ENCODE measurements at places on chromosomes 12 and 14.

- peaks cover 2% of the 10 kb centered on the region for H3K27me3 ChIP-seq
- peaks cover 23% of the 10 kb centered on the region for H3K36me3 ChIP-seq
- peak overlapping the region; percentile 79 for H3K4me3 ChIP-seq
- no peak for DNase-seq
- H3K4me1 ChIP-seq: peaks cover 34% of the 10 kb centered on the region
- peak overlapping the region; percentile 91 for H3K27ac ChIP-seq
Observed at GRCh38 chr12:57604992-57605810, 577 bp downstream of the DTX3 start.

DNA sequence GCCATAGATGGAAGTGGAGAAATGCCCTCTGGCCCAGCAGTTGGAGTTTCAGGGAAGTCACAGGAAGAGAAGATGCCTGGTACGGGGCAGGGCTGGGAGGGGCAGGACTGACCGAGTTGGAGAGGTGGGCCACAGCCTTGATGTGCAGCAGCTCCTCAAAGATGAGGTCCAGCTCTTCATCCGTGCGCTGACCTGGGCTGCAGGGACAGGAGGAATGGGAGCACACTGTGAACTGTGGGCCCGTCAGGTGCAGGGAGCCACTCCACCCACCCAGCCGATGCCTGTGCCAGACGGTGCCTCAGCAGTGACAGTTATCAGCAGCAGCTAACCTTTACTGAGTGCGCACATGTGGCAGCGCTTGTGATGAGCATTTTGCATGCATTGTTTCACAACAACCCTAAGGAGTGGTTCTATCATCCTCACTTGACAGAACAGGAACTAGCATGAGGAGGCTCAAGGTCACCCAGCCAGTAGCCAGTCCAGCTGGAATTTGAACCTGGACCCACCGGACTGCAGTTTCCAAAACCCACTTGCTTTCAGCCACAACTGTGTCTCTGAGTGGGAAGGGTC lies 8.4 kb downstream of the RAPGEF3 start:
- H3K27ac ChIP-seq: no peak overlapping the region
- H3K36me3 ChIP-seq: no peaks in the 10 kb centered on the region
- no peak overlapping the region for H3K4me3 ChIP-seq
- H3K4me1 ChIP-seq: peaks cover 25% of the 10 kb centered on the region
- peaks cover 4% of the 10 kb centered on the region for H3K27me3 ChIP-seq

GRCh38 chr12:131869871-131870418 lies 24.5 kb upstream of the ULK1 start:
- H3K4me1 ChIP-seq: peaks cover 29% of the 10 kb centered on the region
- no peaks in the 10 kb centered on the region for H3K36me3 ChIP-seq
- H3K4me3 ChIP-seq: no peak overlapping the region

DNA sequence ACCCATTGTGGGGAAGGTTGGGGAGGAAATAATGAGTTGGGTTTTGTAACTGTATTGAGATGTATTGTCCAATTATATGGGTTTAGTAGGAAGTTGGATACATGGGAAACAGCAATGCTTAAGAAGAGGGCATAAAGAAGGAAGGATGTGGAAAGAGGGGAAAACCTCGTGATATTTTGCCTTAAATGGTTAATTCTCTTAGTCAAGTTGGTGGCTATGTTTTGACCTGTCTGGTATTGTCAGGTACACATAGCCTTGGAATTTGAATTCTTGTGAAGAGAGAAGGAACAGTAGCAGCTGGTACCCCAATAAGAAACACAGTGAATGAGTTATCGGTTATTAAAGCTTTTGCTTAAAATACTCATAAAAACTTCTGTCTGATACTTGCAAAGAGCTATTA lies 32.6 kb upstream of the SLC2A13 start:
- no peak for DNase-seq
- no peaks in the 10 kb centered on the region for H3K36me3 ChIP-seq
- H3K4me3 ChIP-seq: no peak overlapping the region
- no peaks in the 10 kb centered on the region for H3K4me1 ChIP-seq
- no peak overlapping the region for H3K27ac ChIP-seq
- peaks cover 11% of the 10 kb centered on the region for H3K27me3 ChIP-seq

Data from osteocyte (in vitro differentiated cells).